ENCODE measurements at places on chromosomes 1 and 21. TPM values are rescaled to one million over a fixed set of nuclear protein-coding genes. Genes with fewer than 3 reads are reported as not detected.

IFI16 gene
- polyA plus RNA-seq, result 49.3 TPM

ANGPTL1 gene
- polyA plus RNA-seq, result 4.9 TPM

CFAP141 gene
- not detected for polyA plus RNA-seq

TMEM52 gene
- polyA plus RNA-seq, result 1.2 TPM

ADAMTS1 gene
- polyA plus RNA-seq, result 98.2 TPM

KCNJ9 gene
- 0.09 TPM for polyA plus RNA-seq

ADGRB2 gene
- 17.9 TPM for polyA plus RNA-seq

TMCC2 gene
- 7.2 TPM for polyA plus RNA-seq

INKA2 gene
- polyA plus RNA-seq, result 2.7 TPM

IGFN1 gene
- 1.3 TPM for polyA plus RNA-seq

SYTL1 gene
- 15.7 TPM for polyA plus RNA-seq

ARHGEF16 gene
- 28.0 TPM for polyA plus RNA-seq

RAP1GAP gene
- polyA plus RNA-seq, result 16.6 TPM

ASB17 gene
- polyA plus RNA-seq, result not detected

EMC1 gene
- polyA plus RNA-seq, result 51.9 TPM

C8A gene
- not detected for polyA plus RNA-seq

NBPF15 gene
- 78.3 TPM for polyA plus RNA-seq

TCHHL1 gene
- not detected for polyA plus RNA-seq

ISG15 gene
- polyA plus RNA-seq, result 21.7 TPM

FCRL5 gene
- polyA plus RNA-seq, result 0.16 TPM

CFAP107 gene
- 1.1 TPM for polyA plus RNA-seq

PDC gene
- polyA plus RNA-seq, result 0.26 TPM

LCE3D gene
- not detected for polyA plus RNA-seq

HSPA6 gene
- 1.3 TPM for polyA plus RNA-seq

S100B gene
- polyA plus RNA-seq, result 3.5 TPM

TRPM2 gene
- 0.81 TPM for polyA plus RNA-seq

TMEM59 gene
- polyA plus RNA-seq, result 370 TPM

LY9 gene
- 0.13 TPM for polyA plus RNA-seq

C1orf116 gene
- 31.7 TPM for polyA plus RNA-seq

LYPD8 gene
- not detected for polyA plus RNA-seq

RHOU gene
- polyA plus RNA-seq, result 17.3 TPM

All from renal cortex interstitium (tissue), 15 donors.